ENCODE measurements at places on chromosomes 3 and 15.

DNA sequence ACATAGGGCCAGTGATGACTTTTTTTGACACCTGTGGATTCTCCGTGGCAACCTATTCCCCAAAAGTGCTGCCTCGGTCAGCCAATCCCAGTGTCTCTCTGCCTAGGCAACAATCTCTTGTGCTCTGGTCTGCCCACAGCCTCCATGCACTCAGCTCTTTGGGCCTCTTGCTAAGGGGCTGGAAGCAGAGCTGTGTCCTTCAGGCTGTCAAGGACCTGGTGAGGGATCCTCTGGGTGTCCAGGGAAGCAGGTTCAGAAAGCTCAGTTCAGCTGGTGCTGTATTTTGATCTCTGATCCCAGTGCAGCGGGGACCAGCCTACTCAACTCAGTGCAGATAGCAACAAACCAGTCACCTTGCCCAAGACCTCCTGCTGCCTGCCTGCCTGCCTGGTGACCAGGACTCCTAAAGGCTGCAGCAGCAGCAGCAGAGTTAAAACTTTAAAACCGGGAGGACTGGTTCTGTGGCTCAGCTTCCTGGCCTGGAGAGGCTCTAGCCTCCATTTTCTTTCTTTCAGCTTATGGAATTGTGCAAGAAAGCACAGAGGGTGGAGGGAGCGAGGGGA lies 6.2 kb downstream of the PAK6 start:
- DNase-seq: no peak

DNA sequence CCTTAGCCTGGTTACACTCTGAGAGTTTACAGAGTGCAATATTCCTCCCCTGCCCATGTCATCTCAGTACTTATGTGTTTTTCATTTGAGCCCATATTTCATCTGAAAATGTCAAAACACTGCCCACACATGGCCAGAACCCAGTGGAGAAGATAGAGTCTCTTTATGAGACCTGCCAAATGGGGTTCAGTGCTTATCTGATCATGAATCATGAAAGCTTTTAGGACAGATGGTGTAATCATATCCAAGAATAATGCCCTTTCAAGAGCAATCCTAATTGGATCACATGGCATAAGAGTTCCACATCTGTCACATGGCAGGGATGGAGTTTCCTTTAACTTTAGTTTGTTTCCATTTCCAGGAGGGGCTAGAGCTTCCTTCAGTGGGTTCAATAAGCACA lies 77.2 kb upstream of the AGBL1 start:
- DNase-seq: no peak

- no peak for DNase-seq
Measured at GRCh38 chr3:65953301-65953812, 85.4 kb downstream of the MAGI1 start.

- DNase-seq: no peak
Measured at GRCh38 chr3:160765211-160765610, 9.2 kb downstream of the PPM1L start.

DNA sequence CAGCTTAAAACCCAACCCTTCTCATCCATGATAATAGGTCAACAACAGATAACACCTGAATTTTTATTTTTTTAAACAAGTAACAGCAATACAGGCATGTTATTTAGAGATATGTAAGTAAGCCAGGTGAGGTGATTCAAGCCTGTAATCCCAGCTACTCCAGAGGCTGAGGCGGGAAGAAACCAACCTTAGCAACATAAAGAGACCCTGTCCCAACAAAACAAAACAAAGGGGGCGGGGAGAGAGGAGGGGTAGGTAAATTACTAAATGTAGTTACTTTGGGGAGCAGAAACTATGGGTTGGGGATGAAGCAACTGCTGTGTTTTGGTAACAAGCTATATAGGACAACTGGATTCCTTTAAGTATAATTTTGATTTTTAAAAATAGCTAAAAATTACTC lies 47.0 kb downstream of the GNB4 start:
- DNase-seq: no peak

GRCh38 chr15:27585041-27585640 lies 514.0 kb downstream of the OCA2 start:
- DNase-seq: no peak

DNA sequence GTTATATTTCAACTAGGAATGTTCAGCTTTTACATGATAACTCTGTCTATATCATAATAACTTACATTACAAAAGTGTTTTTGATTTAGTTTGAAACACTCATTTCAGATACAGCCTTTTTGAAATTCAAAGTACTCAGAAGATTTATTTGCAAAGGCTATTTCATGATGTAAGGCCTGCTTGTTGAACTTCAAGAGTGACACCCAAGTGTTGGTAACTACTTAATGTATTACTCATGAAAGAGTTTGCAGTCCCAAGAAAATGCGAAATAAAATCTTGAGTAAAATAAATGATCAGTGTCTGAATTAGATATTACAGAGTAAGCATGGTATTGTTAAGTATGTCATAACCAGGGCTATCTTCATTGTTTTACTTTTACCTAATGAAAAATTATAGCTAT lies 35.3 kb downstream of the ARHGEF26 start:
- DNase-seq: no peak

- DNase-seq: peak; percentile 98
Measured at GRCh38 chr15:64355944-64356709, at the start of gene CSNK1G1. TSS of gene CSNK1G1 (minus strand) at chr15:64356173. CDS start at chr15:64300499, 55,674 bp downstream.

DNA sequence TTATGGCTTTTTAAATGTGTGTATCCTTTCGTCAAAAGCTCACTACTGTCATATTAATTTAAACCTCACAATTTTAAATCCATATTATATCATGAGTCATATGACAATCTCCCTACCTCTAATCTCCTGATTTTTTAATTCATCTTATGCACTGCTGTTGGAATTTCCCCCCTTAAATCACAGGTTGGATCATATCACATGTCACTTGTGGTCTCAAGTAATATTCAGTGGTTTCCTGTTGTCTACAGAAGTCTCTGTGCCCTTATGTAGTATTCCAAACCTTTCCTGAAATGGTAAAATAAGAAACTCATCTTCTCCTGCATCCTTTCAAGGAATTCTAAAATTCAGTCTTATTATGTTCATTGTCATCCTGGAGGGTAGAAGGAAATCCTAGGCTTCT lies 116.0 kb upstream of the CBLB start:
- no peak for DNase-seq

DNA sequence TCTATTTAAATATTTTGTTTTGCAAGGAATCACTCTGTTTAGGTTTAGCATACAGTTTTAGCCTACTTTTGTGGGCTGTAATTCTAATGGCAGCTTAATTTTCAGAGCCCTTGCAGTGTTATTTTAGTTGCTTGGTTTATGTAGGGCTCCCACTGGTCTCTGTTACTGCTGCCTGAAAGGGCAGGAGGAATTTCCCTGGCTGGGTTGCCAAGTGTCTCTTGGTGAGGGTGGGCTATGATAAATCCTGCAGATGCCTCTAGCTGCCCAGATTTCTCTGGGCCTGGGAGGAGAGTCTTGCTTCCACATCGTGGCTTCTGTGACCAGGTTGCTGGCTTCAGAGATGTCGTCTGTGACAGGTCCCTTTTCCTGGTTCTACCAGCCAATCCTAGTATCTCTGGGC lies 36.2 kb downstream of the ILDR1 start:
- no peak for DNase-seq

DNA sequence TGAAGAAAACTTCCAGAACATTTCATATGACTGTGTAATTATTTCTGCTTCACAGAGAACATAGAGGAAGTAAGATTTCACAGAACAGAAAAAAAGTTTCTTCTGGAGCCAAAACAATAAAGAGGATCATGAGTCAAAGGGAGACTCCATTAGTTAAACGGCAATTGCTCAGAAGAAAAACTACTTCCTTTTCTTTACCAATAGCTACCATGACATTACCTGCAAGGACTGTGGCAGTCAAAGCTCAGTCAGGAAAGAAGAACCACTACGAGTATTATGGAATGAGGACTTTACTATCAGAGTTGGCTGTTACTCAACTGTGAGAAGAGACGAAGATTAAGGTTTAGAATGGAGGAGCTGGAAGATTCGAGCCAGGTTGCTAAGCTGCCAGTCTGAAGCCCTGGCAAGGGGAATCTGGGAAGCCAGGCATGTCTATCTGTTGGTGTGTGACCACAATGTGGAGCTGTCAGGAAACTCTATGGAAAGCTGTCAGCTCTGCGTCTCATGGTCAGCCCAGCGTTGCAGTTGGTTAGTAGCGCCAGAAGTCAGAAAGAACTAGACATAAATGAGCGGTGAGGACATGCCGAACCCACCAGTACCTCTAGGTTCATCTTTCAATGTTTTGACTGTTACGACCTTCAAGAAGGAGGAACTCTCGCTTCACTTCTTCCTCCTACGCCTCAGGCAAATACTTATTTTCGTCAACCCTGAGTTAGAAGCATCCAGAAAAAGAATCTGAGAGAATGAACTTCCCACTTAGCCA lies 604.3 kb downstream of the FGF12 start:
- DNase-seq: no peak

- DNase-seq: peak; percentile 89
Measured at GRCh38 chr3:133843634-133844033, 38.0 kb downstream of the SRPRB start.

DNA sequence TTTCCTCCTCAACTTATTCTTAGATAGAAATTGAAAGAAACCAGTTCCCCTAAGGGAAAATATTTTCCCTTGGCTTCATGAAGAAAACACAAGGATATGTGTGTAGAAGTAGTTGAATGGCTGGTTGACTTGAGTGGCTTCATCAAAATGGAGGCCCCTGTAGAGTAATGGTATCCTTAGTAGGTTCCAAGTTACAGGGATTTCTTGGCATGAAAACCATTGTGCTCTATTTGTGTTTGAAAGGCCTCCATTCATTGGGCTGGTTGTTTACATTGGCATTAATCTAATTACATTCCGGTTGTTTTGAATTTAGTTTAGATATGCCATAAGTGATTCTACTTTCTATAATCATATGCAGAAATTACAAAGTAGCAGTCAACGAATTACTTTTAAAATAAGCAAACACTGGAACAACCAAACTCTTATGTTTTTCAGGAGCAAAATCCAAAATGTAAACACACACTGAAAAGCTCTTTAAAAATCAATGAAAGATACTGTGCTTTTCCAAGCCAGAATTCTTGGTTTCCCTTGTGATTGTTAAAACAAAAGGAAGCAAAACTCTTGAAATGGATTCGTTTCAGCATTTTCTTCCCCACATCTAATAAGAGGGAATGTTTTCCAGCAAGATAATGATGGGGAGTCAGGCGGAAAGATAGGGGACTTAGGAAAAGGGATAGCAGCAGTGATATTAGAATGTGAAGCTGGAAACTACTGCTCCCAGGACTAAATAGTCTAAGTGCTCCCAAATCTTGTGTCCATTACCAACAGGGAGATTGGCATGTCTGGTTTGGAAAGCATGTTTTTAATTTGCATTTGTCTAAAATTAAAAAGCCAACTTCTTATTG lies 77.0 kb downstream of the EPHA3 start:
- no peak for DNase-seq

GRCh38 chr15:52670087-52670486 lies 9.1 kb downstream of the ATOSA start:
- DNase-seq: no peak

GRCh38 chr3:99084156-99084555 lies 182.7 kb upstream of the DCBLD2 start:
- peak; percentile 14 for DNase-seq

DNA sequence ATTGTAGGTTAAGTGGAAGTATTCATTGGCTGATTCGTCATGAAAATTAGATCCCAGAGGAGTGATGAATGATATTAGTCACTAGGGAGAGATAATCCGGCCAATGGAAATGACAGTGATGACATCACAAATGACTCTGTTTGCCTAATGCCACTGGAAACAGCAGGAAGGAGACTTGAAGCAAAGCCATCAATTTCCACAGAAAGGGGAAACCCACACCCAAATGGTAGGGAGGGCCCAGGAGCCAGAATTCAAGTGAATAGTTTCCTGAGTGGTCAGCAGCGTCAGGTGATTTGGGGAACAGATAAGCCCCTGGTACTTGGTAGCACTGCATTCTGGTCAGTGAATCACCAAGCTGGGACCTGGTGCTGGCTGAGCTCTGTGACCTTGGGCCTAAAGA lies 3.3 kb upstream of the ADAMTS9 start:
- no peak for DNase-seq

- peak; percentile 88 for DNase-seq
Measured at GRCh38 chr3:141421639-141422319, 53.5 kb downstream of the ZBTB38 start.

DNA sequence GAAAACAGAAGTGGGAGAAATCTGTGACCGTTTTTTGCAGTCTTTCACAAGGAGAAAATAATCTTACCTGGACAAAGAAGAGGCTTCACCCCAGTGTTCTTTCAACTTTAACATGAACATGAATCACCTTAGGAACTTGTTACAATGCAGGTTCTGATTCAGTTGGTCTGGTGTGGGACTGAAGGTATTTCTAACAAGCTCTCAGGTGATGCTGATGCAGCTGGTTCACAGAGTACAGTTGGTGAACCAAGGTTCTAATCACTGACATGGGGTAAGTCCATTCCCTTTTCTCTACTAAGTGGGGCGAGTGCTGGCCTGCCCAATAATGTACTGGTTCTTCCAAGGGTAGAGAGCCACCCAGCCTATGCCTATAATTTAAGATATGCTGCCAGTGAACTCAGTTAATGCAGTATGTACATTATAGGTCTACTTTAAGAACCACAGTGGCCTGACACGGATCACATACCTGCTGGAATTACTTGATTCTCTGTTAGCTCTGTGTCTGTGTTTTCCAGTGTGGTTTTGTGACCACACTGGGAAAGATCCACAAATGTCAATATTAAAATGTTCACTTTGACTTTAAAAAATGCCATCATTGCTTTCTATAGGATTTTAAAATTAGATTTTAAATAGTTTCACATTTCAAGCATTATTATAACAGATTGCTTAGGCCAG lies 304.1 kb downstream of the ZNF621 start:
- DNase-seq: no peak

- DNase-seq: peak; percentile 87
Measured at GRCh38 chr3:37197810-37198371, 23.5 kb upstream of the LRRFIP2 start.

DNA sequence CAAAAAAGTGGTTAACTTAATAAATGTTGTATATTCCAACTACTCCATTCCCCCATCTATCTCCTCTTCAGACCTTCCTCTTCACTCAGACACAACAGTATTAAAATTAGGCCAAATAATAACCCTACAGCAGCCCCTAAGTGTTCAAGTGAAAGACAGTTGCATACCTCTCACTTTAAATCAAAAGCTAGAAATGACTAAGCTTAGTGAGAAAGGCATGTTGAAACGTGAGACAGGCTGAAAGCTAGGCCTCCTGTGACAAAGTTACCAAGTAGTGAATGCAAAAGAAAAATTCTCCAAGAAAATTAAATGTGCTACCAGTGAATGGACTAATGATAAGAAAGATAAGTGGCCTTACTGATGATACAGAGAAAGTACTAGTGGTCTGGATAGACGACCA lies 71.7 kb downstream of the ANKRD28 start:
- no peak for DNase-seq

GRCh38 chr3:73868688-73869315 lies 244.1 kb upstream of the PDZRN3 start:
- peak; percentile 35 for DNase-seq

- no peak for DNase-seq
Measured at GRCh38 chr3:7692866-7693265, 808.8 kb upstream of the LMCD1 start.

GRCh38 chr15:40289140-40289775 lies 6.4 kb upstream of the ANKRD63 start:
- DNase-seq: no peak

GRCh38 chr3:9109568-9109914 lies 139.9 kb downstream of the SRGAP3 start:
- no peak for DNase-seq

- DNase-seq: no peak
Measured at GRCh38 chr3:156250550-156250949, 130.2 kb downstream of the KCNAB1 start.
